Stimulated activated CD8-positive, alpha-beta memory T cell treated with anti-CD3 and anti-CD28 coated beads, Interleukin-12 subunit alpha, Interleukin-12 subunit beta, amount 100 ng/mL, for 4 hours (primary cell): ENCODE measurements at places on chromosomes 5 and 9.

DNA sequence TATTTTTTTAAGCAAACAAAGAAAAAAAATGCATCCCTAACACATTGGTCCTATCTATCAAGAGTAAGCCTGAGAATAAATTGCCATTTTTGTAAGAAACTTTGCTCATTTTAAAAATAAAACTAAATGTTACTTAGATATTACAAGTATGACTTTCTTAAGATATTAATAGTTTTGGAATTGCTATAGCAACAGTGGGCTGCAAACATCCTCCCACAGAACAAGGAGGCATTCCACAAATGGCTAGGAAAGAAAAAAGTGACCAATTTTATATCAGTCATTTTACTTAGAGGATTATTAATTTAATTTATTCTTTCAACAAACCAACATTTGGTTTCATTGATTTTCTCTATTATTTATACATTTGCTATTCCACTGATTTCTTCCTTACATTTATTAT, 63.7 kb downstream of the LURAP1L start:
- DNase-seq = no peak

DNA sequence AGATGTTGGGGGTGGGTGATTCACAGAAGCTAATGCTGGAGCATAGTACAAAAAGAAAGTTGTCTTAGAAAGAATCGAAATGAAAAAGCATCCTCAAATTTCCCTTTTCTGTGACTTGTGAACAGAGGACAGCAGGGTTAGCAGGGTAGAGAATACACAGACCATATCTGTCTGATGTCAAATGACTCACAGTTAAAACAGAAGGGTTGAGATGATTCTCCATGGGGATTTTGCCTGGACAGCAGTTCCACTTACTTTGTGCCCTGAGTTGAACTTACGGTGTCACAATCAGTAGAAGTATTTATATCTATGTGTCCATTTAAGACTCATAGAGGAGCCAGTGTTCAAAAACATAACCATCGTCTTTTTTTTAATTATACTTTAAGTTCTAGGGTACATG, 801.6 kb downstream of the KCTD16 start:
- DNase-seq = no peak

DNA sequence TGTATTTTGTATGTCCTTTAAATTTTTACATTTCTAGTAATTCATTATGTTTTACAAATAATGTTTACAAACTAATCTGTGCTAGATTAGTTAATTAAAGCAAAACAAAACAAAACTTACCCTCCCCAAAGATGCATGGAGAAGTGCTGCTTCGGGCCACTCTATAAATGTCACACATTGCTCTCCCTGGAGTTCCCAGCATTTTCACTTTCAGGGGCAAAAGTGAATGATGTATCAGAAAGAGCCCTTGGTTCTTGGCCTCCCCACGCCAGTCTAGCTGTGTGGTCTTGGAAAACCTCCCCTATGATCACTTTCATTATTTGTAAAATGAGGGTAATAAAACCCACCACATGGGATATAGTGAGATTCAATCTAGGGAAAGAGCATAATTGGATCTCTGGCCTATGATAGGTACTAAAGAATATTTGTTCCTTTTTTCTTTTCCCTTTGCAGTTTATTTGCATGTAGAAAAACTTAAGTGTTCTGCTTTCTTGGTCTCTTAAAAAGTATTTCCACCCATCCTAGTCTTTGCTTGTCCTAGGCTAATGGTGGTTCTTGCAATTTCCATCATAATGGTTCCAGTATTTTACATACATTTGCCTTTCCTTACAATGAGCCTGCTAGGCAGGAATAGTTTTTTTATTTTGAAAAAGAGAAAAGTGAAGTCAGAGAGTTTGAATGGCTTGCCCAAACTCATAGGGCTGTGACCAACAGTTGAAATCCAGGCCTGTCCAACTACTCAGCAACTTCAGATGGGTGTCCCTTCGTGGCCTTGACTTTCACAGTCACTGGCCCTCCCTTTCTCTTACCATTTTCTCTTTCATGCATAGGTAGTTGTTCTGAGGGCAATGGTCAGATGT, 184.5 kb upstream of the KLF4 start:
- DNase-seq = no peak

GRCh38 chr5:116699332-116699731, 124.7 kb upstream of the SEMA6A start:
- no peak for DNase-seq

- DNase-seq = no peak
These were observed 222.6 kb downstream of the TMEM161B start for GRCh38 chr5:88045931-88046461.
